ENCODE measurements at places on chromosomes 2 and 18.

DNA sequence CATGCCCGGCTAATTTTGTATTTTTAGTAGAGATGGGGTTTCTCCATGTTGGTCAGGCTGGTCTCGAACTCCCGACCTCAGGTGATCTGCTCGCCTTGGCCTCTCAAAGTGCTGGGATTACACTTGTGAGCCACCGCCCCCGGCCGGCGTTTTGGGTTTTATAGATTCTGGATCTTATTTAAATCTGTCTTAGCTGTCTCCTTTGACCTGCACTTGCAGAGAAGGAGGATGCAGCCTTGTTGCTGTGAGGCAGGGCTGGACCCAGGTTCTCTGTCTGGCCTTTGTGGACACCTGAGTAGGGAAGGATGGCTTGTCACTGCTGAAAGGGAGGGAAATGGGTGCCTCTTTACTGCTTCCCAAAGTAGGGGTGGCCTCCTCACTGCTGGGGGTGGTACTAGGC, 83.0 kb upstream of the HS6ST1 start:
- DNase-seq = no peak

DNA sequence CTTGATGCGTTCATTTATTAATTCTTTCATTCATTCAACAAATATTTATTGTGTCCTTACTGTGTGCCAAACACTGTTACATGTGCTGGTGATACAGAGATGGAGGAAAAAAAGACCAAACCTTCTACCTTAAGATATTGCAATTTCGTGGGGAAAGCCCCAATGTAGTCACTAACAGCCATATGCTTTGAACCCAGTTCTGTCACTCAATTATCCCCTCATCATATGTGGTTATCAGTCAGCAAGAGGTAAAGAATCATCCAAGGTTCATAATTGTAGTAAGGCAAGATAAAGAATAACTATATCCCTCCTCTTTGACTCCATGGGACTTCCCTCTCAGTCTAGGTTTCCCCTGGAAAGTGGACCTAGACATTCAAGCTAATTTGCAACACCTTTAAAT, 1185.6 kb upstream of the CELF4 start:
- no peak for DNase-seq

GRCh38 chr2:128451084-128452023, 132.7 kb upstream of the HS6ST1 start:
- no peak for DNase-seq

GRCh38 chr2:239052798-239053665, 205.1 kb downstream of the TWIST2 start:
- no peak for DNase-seq

DNA sequence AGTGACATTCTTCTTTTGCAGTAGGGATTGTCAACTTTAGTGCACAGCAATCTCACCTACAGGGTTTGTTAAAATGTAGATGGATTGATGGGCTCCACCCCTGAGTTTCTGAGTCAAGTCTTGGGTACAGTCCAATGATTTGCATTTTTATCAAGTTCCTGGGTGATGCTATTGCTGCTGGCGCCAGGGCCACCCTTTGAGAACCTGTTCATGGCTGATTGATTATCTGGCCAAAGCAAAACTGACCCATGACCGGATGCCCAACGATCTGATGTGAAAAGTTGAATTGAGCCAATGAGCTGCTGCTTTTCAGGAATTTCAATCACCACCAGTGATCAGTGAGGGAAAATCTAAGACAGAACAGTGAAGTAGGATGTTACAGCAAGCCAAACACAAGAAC, 675.3 kb downstream of the TMEM182 start:
- DNase-seq = no peak

DNA sequence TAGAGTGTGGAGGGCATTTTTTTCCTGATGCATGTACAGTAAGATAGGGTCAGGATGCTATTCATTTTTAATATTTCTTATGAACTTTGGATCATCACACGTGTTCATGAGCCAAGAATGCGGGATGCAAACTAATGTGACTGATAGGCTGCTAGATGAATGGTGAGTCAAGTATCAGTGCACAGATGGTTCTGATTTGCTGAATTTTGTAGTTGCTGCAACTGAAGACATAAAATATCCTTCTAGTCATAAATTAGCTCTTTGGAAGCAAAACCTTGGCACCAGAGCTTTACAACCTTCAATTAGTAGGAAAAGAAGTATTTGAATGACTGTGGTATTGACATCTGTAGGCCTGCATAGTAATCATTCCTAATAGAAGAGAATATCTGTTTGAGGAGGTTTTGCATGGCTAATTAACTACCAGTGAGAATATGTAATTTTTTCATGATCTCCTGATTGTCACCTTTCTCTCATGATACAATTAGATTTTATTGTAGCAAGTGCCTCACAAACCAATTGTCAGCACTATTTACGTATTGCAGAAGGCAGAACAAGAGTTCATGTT, 94.0 kb downstream of the VRK2 start:
- no peak for DNase-seq

DNA sequence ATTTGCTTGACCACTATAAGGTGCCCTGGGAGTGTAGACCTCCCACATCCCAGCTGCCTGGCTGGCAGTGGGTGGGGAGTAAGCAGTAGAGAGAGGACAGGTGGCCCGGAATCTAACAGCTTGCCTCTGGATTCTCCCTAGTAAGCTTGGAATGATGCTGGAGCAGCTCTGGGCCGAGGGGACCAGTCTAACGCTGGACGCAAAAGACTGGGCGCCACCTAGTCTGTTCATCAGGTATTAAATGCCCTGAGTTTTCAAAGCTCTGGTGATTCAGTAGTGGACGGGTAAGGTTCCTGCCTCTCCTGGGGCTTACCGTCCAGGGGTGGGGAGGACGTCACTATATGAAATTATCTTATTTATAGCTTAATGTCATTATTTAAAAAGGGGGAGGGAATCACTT, 648 bp upstream of the LYPD6B start:
- no peak for DNase-seq

- no peak for DNase-seq
Measured at GRCh38 chr2:19550750-19551149, 192.3 kb upstream of the OSR1 start.

Data from activated naive CD4-positive, alpha-beta T cell (primary cell).